ENCODE measurements at places on chromosomes 1 and 21.

GRCh38 chr21:46189213-46189958 lies 5.1 kb upstream of the SPATC1L start:
- peak overlapping the region; percentile 84 for H3K27ac ChIP-seq
- H3K4me3 ChIP-seq: no peak overlapping the region
- peak; percentile 81 for DNase-seq
- peaks cover 41% of the 10 kb centered on the region for H3K4me1 ChIP-seq
- H3K36me3 ChIP-seq: peaks cover 19% of the 10 kb centered on the region

DNA sequence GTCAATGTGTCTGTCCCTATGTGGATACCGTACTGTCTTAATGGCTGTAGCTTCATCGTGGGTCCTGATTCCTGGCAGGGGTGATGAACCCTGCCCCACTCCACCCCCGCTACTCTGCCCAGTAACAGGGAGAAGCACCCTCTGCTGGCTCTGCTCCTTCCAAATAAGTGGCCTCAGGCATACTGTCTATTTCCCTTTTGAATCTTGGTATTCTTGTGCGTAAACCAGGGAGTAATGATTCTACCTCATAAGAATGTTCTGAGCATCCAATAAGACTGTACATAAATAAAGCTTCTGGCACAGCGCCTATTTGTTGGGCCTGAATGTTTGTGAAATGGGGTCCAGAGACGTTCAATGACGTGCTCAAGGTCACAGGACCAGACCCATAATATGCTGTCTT lies 35.2 kb upstream of the CTPS1 start:
- no peaks in the 10 kb centered on the region for H3K27me3 ChIP-seq
- peaks cover 47% of the 10 kb centered on the region for H3K4me1 ChIP-seq
- H3K36me3 ChIP-seq: peaks cover 2% of the 10 kb centered on the region
- no peak for DNase-seq
- H3K4me3 ChIP-seq: peak overlapping the region; percentile 49
- H3K27ac ChIP-seq: peak overlapping the region; percentile 98

GRCh38 chr1:113928941-113929749 lies at the start of gene HIPK1:
Gene HIPK1 (plus strand): TSS chr1:113929324.
- peak; percentile 96 for DNase-seq
- H3K27ac ChIP-seq: peak within 1 kb of the TSS; percentile 99
- no peaks in the 10 kb centered on the region for H3K36me3 ChIP-seq
- H3K4me3 ChIP-seq: peak within 1 kb of the TSS; percentile 97
- peaks cover 47% of the 10 kb centered on the region for H3K4me1 ChIP-seq

GRCh38 chr1:84603941-84604830 lies 29.9 kb upstream of the CTBS start:
- no peaks in the 10 kb centered on the region for H3K36me3 ChIP-seq
- no peaks in the 10 kb centered on the region for H3K27me3 ChIP-seq
- peaks cover 28% of the 10 kb centered on the region for H3K4me1 ChIP-seq
- H3K27ac ChIP-seq: peak overlapping the region; percentile 93

DNA sequence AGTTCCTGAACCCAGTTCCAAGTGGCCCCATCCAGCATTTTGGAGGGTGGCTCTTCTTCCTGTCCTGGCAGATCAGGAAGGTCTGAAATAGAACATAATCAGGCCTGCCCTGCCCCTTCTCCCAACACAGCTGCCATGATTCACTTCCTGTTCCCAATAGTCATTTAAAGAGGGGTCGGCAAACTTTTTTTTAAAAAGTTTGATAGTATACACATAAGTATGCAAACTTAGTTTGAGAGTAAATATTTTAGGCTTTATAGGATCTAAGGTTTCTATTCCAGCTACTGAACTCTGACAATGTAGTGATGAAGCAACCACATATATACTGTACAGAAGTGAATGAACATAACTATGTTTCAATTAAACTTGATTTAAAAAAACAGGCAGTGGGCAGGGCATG lies 66.4 kb downstream of the LUZP1 start:
- H3K27me3 ChIP-seq: no peaks in the 10 kb centered on the region
- peak overlapping the region; percentile 92 for H3K27ac ChIP-seq
- peaks cover 5% of the 10 kb centered on the region for H3K36me3 ChIP-seq
- peaks cover 60% of the 10 kb centered on the region for H3K4me1 ChIP-seq
- no peak overlapping the region for H3K4me3 ChIP-seq

DNA sequence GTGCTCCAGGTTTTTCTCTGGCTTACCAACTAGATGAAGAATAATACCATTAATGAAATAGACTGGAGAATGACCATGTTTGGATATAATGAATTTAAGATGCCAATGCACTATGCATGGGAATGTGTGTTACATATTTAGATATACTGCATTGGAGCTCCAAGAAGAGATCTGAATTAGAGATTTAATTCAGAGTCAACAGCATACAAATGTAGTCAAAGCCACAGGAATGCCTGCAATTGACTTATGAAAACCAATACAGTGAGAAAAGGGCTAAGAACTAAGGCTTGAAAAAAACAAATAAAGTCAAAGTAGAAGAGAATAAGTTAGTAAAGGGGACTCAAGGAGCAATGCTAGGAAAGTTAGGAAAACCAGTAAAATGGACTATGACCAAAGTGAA lies 59.1 kb downstream of the USP24 start:
- peaks cover 51% of the 10 kb centered on the region for H3K36me3 ChIP-seq
- no peaks in the 10 kb centered on the region for H3K27me3 ChIP-seq
- H3K27ac ChIP-seq: peak overlapping the region; percentile 4
- peaks cover 8% of the 10 kb centered on the region for H3K4me1 ChIP-seq
- no peak for DNase-seq

DNA sequence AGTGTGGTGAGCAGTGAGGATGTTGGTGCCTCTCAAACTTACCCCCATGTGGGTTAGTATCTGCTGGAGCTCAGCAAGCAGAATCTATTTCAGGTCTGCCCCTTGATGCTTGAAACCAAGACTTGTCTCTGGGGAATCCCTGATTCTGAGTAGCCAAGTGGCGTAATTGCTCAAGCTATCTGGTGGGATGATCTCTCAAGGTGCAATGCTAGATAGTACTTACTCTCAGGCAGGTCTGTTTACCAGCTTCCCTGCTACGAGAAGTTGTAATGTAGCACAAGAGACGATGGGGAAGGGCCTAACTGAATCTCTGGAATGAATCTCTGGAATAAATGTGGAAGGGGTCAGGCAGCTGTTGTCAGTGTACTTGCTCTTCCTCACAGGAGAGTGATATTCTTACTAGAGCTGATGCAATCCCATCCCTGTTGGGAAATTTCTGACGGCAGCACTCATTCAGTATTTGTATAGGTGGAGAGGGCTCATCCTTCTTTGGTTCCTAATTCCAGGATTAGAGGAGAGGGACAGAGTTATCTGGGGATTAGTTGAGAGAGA lies 65.4 kb downstream of the MACF1 start:
- peaks cover 56% of the 10 kb centered on the region for H3K4me1 ChIP-seq
- H3K27me3 ChIP-seq: no peaks in the 10 kb centered on the region
- peak overlapping the region; percentile 94 for H3K27ac ChIP-seq
- DNase-seq: no peak
- H3K4me3 ChIP-seq: peak overlapping the region; percentile 69
- H3K36me3 ChIP-seq: peaks cover 4% of the 10 kb centered on the region

DNA sequence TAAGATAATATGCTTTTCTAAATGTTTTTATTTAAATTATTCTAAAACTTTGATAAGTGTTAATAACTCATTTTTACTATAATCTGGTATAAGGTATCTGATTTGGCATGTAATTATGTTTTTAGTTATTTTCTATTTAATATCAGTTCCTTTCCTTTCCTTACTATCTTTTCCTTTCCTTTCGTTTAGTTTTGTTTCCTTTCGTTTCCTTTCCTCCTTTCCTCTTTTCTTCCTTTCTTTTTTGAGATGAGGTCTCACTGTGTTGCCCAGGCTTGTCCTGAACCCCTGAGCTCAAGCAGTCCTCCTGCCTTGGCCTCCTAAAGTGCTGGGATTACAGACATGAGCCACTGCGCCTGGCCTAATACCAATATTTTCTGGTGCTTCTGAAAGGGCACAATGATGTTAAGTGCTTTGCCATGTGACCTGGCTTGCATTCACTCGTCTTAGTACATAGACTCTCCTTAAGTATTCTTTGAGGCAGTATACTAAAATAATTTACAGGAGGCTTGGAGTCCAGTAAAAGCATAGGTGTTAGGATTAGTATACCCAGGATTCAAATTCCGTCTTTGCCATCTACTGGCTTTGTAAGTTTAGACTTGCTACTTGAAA lies 18.7 kb downstream of the MIER1 start:
- H3K4me3 ChIP-seq: no peak overlapping the region
- H3K27me3 ChIP-seq: no peaks in the 10 kb centered on the region
- peaks cover 41% of the 10 kb centered on the region for H3K36me3 ChIP-seq
- H3K27ac ChIP-seq: peak overlapping the region; percentile 98
- no peak for DNase-seq
- peaks cover 73% of the 10 kb centered on the region for H3K4me1 ChIP-seq

DNA sequence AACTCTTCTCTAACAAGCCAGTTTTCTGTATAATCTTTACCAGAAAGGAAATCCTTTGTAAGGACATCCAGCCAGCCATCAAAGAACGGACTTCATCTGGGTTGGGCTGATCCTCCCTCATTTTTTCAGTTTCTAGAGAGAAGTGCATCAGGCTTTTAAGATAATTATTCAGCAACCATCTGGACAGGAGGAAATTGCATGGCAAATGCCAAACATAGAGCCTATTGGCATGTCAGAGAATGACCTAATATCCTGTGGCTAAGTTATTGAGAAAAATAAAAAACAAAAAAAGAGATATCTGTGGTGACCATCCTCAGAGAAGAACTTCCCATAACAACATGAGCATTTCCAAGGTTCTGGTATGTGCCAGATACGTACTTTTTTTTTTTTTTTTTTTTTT lies 74.9 kb upstream of the BEND5 start:
- no peak overlapping the region for H3K4me3 ChIP-seq
- no peak for DNase-seq
- no peaks in the 10 kb centered on the region for H3K27me3 ChIP-seq
- no peaks in the 10 kb centered on the region for H3K4me1 ChIP-seq
- no peak overlapping the region for H3K27ac ChIP-seq

- DNase-seq: peak; percentile 38
- H3K4me3 ChIP-seq: no peak overlapping the region
- no peaks in the 10 kb centered on the region for H3K27me3 ChIP-seq
- peaks cover 5% of the 10 kb centered on the region for H3K36me3 ChIP-seq
- peaks cover 48% of the 10 kb centered on the region for H3K4me1 ChIP-seq
Observed at GRCh38 chr1:230218667-230219066, 151.6 kb downstream of the GALNT2 start.

DNA sequence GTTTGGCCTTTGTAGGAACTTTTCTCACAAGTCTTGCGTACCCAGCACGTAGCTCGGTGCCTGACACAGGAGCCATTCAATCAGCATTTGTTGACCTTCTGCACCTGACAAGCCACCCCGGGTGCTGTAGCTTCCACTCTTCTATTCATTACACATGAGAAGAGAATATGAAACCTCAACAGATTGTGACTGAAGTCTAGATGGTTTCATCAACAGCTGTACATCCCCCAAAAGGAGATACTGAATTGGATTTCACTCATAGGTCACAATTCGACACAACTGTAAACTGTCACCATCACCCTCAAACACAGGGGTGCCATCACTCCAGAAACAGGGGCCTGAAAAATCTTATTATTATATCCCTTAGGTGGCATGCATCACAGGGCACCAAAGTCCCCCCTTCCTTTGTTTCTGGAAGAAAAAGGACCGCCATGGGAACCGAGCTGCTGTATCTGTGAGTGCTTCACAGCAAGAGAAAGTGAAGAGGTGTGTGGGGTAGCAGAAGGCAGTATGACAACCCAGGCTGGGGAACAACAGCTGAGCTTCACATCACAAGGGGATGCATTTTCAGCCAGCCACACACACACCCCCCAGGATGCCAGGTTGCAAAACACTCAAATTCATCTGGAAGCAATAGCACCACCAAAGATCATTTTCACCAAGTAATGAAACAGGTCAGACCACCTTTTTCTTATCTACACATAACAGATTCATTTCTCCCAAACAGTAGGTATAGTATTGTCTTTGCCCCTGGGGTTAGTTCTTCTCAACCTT lies 225.7 kb downstream of the TOMM20 start:
- DNase-seq: no peak
- H3K27ac ChIP-seq: no peak overlapping the region
- H3K4me3 ChIP-seq: no peak overlapping the region

- H3K4me1 ChIP-seq: peaks cover 14% of the 10 kb centered on the region
- no peaks in the 10 kb centered on the region for H3K27me3 ChIP-seq
- no peaks in the 10 kb centered on the region for H3K36me3 ChIP-seq
- DNase-seq: no peak
- no peak overlapping the region for H3K27ac ChIP-seq
Observed at GRCh38 chr1:76500116-76500515, 367.2 kb upstream of the ST6GALNAC5 start.

GRCh38 chr1:193926956-193927355 lies 740.5 kb upstream of the B3GALT2 start:
- H3K36me3 ChIP-seq: no peaks in the 10 kb centered on the region
- H3K27ac ChIP-seq: no peak overlapping the region
- H3K4me1 ChIP-seq: peaks cover 2% of the 10 kb centered on the region
- H3K27me3 ChIP-seq: no peaks in the 10 kb centered on the region
- H3K4me3 ChIP-seq: no peak overlapping the region

Measured in osteocyte (in vitro differentiated cells).